NCI-H510A (cell line): ENCODE measurements at places on chromosomes 12 and 14.
A peak's percentile ranks its signal among the peaks of the same experiment; 100 is the strongest.

GRCh38 chr14:75047506-75047905 lies 3.8 kb downstream of the MLH3 start:
- no peak for DNase-seq

DNA sequence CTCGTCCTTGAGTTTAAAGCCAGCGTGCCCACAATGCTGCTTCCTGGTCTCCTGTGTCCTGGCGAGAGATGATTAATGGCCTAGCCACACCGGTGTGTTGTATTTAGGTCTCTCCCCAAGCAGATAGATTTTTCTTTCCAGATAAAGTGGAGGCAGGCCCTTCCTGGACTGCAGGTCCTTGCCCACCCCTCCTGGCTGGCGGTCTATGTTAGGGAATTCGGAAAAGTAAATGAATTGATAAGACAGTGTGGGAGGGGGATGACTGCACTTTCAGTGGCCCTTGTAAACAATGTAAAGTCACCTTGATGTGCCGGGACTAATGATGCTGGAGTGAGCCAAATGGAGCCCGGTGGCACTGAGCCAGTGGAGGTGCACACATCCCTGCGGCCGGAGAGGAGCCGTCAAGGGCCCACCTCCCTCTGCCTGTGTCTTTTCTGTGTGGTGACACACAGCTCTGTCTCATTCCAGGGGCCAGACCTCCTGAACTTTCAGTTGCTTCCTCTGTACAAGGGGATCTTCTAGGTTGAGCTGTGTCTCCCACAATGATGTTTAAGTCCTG lies 70.6 kb upstream of the ESRRB start:
- no peak for DNase-seq

DNA sequence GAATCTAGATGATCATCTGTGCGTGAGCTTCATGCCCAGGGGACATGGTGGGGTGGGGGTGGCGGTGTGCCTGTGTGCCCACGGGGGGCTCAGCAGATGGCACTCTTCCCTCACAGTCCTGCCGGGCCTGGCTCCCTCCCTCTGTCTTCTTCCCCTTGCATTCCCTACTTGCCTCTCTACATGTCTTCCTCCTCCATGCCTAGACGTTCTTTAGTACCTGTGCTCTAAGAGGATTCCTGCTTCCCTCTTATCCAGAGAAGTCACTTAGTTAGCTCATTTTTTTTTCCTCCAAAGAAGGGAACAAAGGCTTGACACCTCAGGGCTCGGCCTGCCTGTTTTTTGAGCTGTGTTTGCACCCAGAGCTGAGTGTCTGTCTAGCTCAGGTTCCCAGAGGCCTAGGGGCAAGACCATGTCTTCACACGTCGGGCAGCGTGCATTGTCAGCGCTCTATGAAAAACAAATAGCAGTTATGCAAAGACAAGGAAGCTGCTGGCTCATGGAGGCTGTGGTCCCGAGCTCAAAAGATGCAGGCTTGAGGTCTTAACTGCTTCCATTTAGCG lies 48.8 kb downstream of the NINJ2 start:
- no peak for DNase-seq

DNA sequence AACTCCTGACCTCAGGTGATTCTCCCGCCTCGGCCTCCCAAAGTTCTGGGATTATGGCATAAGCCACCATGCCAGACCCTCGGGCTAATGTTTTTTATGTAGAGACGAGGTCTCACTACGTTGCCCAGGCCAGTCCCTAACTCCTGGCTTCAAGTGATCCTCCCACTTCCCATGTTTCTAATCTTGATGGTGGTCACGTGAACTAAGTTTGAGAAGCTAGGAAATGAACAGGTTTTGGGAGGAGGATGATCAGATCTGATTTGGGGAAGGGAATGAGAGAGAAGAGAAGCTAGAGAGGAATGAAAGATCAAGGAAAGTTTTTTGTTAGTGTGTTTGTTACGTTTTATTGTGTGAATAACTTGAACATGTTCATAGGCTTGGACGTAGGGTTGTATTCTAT lies 17.2 kb upstream of the SINHCAF start:
- DNase-seq, result no peak

GRCh38 chr14:82935691-82936090 lies 1402.0 kb upstream of the SEL1L start:
- no peak for DNase-seq

DNA sequence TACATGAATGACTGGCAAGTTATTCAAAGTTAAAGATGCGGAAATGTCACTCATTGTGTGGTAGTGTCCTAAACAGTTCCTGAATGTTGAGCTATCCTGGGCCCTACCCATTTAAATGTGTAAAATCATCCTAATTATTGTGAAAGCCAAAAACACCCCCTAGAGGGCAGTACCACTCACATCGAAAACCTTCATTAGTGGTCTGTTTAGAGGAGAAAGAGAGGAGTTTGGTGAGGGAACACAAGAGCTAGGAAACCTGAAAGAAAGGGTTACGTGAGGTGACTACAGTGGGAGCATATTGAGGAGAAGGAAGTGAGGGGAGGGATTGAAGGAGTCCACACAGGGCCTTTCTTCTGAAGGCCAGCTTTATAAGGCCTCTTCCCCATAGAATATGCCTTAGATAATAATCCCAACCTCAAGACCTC lies 2.5 kb upstream of the TEP1 start:
- no peak for DNase-seq

DNA sequence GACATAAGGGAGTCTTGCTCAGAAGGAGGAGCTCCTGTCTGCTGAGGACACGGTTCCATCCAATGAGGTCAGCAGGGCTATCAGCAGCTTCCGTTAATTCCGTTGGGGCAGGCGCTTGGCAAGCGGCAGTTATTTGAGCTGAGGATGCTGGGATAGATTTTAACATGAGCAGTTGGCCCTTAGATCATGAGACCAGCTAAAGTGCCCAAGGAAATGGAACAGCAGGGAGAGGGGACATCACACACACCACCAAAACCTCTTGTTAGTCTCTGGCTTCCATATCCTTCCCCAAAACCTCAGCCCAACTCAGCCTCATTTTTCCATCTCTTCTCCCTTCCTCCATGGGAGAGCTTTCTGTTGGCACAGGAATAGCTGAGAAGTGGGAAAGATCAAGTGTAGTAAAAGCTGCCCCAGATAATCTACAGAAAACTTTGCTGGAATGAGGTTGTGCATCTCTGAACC lies 138.7 kb upstream of the PZP start:
- no peak for DNase-seq

GRCh38 chr12:106033161-106033675 lies 105.5 kb downstream of the NUAK1 start:
- DNase-seq, result no peak

GRCh38 chr14:60722357-60723115 lies 1.6 kb downstream of the SIX4 start:
- DNase-seq, result peak; percentile 59

- DNase-seq, result no peak
These were observed 27.9 kb downstream of the RHOF start for GRCh38 chr12:121765573-121765972.
